AG04450 (cell line): ENCODE measurements at places on chromosomes 12 and 14.

GRCh38 chr14:106286697-106287290, 760.4 kb downstream of the TMEM121 start:
- DNase-seq: no peak

GRCh38 chr14:78501909-78502308, 331.7 kb downstream of the NRXN3 start:
- DNase-seq: no peak

GRCh38 chr12:6730169-6730568, 6.3 kb downstream of the COPS7A start:
- DNase-seq: no peak

DNA sequence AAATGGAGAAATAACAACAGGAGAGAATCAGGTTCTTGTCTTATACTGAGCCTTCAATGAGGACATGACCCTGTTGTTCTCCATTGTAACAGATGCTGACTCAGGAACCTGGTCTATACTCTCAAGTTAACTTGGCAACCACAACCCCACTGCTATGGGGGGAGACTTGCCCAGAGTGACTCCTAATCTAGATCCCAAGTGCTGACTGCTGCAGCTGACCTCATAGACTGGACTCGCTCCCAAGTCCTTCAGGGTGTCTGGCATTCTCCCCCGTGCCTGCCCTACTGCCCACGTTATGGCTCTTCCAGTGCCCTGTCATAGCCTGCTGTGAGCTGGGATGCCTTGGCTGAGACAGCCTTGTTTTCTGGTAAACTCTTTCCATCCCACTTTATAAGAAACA, 37.1 kb downstream of the NID2 start:
- DNase-seq: no peak

- DNase-seq: no peak
Measured at GRCh38 chr14:76034566-76034965, 49.0 kb downstream of the IFT43 start.

DNA sequence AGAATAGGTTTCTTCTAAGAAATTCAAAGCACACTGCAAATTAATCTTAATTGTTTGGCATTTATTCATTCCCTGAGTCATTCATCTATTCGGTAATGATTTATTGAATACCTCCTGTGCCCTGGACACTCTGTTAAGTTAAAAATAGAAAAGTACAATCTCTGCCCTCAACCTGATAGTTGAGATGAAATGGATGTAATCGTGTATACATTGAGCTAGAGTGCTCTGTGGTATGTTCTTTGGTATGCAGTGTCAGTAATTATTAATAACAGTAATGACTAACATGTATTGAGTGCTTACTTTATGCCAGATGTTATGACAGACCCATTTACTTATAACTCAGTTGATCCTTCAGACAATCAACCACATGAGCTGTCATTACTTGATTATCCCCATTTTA, 47.6 kb downstream of the UTP20 start:
- DNase-seq: no peak

DNA sequence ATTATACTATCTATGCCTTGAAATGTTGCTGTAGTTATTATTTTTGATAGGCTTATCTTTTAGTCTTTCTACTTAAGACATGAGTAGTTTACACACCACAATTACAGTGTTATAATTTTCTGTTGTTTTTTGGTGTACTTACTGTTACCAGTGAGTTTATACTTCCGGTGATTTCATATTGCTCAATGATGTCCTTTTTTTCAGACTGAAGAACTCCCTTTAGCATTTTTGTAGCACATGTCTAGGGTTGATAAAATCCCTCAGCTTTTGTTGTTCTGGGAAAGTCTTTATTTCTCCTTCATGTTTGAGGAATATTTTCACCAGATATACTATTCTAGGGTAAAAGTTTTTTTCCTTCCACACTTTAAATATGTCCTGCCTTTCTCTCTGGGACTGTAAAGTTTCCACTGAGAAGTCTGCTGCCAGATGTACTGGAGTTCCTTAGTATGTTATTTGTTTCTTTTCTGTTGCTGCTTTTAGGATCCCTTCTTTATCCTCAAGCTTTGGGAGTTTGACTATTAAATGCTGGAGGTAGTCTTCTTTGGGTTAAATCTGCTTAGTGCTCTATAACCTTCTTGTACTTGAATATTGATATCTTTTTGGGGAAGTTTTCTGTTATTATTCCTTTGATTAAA, 41.5 kb upstream of the FERMT2 start:
- DNase-seq: no peak

GRCh38 chr12:11730299-11731041, 81.0 kb downstream of the ETV6 start:
- DNase-seq: no peak

GRCh38 chr12:17928708-17929366, 161.2 kb downstream of the RERGL start:
- no peak for DNase-seq

DNA sequence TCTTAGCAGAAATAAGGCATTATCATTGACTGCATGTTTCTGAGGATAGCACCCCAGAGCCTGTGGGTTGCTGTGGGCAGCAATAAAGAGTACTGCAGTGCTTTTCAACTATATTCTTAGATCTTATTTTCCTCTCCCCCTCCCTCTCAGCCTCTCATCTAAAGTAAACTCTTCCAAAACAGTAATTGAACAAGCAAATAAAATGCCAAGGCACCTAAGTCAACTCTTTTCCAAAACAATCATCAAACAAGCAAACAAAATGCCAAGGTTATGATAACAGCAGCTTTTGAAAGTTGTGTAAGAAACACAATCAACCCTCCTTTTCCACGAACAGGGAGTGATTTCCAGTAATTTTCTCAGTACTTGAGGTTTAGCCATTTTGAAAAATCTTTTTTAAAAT, 1542.6 kb downstream of the AACS start:
- DNase-seq: no peak

- DNase-seq: no peak
Measured at GRCh38 chr12:127162307-127162706, 1104.7 kb upstream of the TMEM132C start.

DNA sequence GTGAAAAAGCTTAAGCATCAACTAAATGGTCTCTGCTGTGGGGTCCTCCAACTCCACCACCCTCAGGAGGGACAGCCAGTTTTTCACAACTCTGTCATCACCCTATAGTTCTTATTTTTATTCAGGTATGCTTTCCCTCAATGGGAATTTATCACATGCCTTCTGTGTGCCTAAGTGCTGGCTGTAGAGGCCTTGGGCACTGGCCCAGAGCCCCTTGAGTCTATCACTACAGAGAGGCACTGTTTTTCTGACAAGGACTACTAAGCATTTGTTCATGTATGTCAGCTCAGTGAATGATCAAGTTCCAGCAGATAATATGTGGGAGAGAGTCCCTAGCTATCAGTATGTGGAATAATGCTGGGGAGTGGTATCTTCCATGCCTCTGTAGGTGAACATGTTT, 463.9 kb downstream of the NPAS3 start:
- DNase-seq: no peak

GRCh38 chr14:69719501-69719951, 47.4 kb upstream of the SRSF5 start:
- DNase-seq: peak; percentile 76

DNA sequence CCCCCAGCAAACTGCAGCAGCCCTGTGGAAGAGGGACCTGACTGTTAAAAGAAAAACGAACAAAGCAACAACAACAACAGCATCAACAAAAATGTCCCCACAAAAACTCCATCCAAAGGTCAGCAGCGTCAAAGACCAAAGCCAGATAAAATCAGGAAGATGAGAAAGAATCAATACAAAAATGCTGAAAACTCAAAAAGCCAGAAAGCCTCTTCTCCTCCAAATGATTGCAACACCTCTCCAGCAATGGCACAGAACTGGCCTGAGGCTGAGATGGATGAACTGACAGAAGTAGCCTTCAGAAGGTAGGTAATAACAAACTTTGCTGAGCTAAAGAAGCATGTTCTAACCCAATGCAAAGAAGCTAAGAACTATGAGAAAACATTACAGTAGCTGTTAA, 45.4 kb upstream of the PPP4R3A start:
- no peak for DNase-seq

GRCh38 chr12:67377541-67377940, 108.4 kb downstream of the CAND1 start:
- DNase-seq: no peak

DNA sequence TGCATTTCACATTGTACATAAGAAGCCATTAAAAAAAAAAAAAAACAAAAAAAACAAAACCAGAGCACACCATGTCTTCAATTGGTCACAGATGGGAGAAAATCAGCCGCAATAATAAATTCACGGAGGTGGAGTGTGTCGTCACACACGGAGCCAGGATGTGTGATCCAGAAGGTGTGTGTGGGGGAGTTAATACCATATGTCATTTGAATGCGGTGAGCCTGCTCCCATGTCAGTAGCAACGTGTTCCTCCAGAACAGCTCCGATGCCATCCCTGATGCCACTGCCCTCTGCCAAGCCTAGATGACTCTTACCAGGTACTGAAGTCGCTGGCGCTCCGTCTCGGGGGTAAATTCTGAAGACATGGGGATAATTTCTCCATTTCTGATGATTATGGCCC, 197.8 kb downstream of the PPM1H start:
- no peak for DNase-seq

- no peak for DNase-seq
Measured at GRCh38 chr14:99718031-99718810, 34.1 kb downstream of the CYP46A1 start.

DNA sequence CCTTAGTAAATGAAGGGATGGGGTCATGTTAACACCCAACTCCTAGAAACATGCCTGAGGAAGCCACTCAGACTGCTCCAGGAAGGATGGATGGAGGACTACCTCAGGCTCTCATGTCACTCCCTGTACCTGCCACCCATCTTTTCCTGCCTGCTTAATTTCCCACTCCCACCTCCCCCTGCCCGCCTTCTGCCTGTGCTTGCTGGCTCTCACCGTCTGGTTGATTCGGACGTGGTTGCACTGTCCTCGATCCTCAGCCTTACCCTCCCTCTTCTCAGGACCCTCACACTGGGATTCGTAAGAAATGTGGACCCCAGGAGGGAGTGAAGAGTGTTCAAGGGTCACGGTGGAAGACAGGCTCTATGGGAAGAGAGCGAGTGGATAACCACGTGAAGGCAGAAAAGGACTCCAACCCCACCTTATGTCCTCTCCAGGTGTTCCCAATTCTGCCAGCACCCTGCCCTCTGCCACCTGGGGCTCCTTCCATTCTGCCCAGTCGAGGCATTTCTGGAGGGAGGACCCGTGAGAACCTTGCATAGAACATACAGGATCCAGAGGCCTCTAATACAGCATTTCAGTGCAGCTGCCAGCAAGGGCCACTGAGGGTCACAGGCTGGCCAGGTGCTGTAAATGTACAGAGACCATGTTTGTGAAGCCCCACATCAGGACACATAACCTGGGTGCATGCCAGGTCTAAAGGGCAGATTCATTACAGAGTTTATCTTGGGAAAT, 12.9 kb downstream of the ITGB7 start:
- DNase-seq: no peak

DNA sequence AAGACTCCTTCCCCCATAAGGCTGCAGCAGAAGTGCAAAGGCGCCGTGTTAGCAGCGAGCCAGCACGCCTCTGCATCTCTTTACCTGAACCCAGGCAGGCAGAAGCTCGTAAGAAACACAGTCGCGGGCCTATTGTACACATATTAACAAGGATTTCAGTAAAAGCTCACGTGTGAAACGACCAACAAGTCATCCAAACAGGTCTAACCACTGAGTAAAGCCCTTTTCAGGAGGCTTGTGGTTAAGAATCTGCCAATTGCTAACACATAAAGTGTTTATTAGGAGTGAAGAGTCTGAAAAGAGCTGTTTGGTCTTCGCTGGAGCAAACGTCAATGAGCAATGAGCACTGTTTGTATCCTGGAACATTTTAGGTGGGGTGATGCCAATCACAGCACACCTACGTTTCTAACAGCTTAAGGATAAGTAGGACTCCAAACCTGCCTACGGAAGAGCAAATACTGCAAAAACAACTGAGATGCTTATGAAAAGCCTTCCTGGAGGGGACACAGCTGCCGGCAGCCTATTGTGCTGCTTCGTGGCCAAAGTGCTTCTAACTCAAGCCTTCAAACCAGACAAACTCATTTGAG, 43.1 kb downstream of the PRKAB1 start:
- DNase-seq: no peak

DNA sequence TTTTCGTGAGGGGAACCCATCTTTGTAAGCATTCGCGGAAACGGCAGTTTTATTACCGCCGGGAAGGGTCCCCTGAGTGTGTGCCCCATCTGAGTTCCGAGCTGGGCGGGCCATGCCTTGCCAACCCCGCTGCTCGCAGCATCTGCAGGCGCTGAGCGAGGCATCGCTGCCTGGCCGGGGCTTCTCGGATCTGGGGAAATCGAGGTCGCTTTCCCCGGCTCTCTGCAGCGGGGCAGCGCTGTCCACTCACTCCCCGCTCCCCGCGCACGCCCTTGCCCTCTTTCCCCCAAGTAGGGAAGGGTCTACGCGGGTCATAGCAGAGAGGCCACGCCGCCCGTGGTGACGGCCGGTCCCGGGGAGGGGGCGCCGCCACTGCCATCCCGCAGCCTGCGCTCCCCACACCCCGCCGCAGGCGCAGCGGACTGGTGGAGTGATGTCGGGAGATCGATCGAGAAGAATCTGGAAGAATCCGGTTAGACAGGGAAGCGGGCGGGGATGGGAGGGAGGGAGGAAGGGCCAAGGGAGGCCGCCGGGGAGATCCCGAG, 507 bp upstream of the FKBP4 start:
- no peak for DNase-seq

DNA sequence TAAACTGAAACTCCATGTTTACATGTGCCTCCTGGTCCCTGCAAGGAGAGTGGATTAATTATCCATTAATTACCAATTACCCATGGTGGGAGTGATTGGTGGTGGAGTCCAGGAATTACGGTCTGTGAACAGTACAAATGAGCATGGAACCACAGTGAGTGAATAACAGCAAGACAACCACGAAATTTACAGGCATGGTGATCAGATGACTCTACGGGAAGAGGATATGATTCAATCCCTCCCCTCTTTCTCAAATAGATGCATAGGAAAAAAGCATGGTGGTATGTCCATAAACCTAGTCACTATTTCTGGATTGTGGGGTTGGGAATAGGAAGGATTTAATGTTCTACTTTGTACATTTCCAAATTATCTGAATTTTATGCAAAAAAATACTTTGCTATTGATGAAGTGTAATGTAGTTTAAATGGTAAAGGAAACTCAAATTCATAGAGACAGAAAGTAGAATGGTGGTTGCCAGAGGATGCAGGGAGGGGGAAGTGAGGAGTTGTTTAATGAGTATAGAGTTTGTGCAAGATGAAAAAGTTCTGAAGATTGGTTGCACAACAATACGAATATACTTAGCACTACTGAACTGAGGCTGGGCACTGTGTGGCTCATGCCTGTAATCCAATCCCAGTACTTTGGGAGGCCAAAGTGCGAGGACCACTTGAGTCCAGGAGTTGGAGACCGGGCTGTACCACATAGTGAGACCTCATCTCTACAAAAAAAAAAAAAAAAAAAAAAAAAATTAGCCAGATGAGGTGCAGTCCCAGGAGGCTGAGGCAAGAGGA, 41.2 kb upstream of the C12orf75 start:
- DNase-seq: no peak

- peak; percentile 55 for DNase-seq
Measured at GRCh38 chr12:107515446-107515958, 170.1 kb upstream of the PWP1 start.

GRCh38 chr14:61368781-61369453, 47.5 kb downstream of the PRKCH start:
- no peak for DNase-seq

- DNase-seq: no peak
Measured at GRCh38 chr12:10140001-10140400, 10.0 kb upstream of the CLEC7A start.
